ENCODE measurements at places on chromosomes 1 and 21. TPM values are rescaled to one million over a fixed set of nuclear protein-coding genes. Genes with fewer than 3 reads are reported as not detected.

GRCh38 chr1:193104502-193104906, 710 bp downstream of the GLRX2 start:
- DNase-seq: peak; percentile 89

Gene DNASE2B
- 3.2 TPM for total RNA-seq

Gene PSRC1
- 2.8 TPM for total RNA-seq

DNA sequence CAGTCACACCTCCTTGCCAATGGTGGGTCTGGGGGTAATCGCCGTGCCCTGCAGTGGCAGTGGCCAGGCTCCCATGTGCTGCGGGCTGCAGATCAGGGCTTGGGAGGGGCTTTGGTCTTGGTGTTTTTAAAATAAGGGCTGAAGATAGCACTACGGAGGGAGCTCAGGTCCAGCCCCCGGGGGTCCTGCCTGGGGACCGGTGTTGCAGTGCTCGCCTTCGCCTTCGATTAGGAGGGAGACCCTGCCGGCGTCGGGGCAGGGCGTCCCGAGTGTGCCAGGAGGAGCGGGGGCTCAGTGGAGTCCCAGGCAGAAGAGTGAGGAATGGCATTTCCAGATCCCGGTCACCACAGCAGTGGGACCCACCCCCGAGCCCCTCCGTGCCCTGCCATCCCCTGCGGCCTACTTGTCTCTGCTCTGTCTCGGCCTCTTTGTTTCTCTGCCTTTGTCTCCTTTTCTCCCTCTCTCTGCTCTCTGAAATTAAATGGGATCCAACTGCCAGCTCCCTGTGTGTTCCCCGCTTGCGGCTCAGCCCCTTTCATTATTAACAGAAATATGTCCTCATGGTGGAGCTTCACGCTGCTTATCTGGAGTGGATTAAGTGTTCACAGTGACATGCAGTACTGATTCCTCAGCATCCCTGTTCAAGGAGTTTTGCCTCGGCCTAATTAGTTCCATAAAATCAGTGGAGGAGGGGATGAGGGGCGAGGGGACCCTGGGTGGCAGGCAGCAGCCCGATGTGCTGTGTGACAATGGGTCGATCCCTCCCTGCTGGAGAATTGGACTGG, 44.4 kb downstream of the DMRTB1 start:
- no peak for DNase-seq

GRCh38 chr1:26079178-26079563, 11.7 kb upstream of the TRIM63 start:
- DNase-seq: no peak

- no peak for DNase-seq
Measured at GRCh38 chr1:59429656-59430055, 132.8 kb downstream of the FGGY start.

Gene RIMS3
- 2.7 TPM for total RNA-seq

DNA sequence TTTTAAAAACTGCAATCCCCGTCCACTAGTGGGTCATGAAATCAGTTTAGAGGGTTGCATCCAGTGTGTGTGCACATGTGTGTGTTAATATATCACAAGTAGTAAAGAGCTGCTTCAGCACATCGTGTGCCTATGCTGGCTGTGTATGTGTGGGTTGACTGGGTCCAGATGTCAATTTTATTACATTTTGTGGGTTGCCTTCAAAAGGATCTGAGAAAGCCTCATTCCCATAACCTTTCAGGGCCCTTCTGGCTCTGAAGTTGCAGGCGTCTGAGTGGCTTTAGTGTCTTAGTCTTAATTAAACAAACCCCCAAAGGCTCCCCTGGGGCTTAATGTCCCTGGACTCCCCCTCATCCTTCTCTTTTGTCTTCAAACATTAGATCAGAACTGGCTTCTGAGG, 19.8 kb downstream of the PLA2G2D start:
- DNase-seq: no peak

GRCh38 chr1:167663002-167663772, 33.2 kb downstream of the RCSD1 start:
- DNase-seq: no peak

DNA sequence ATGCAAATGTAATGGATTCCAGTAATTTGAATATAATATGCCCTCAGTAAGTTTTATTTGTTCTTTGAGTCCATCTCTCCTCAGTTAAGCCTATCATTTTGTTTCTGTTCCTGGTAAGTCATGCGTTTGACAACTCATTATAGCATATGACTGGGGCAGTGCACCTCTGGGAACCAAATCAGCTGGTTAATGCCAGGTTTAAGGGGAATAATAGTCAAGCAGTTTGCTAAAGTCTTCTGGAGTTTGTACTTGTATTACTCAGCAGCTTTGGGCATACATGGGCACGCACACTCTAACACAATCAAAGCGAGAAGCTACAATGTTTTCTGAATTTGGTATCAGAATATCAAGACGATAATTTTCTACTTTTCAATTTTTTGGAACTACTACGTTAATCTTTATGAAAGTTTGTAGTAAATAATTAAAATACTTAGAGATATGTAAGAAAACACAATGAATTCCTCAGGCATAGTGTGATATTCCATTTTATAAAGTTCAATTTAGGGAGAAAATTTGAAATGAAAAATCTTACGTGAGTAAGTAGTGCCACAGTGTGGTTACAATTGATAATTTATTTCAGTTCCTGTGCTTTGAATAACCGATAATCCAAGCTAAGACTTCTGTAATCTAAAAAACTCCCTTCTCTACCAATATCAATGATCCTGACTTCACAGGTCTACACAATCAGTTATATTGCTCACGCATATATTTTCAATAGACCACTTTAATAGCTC, 43.8 kb upstream of the KCTD3 start:
- DNase-seq: no peak

DNA sequence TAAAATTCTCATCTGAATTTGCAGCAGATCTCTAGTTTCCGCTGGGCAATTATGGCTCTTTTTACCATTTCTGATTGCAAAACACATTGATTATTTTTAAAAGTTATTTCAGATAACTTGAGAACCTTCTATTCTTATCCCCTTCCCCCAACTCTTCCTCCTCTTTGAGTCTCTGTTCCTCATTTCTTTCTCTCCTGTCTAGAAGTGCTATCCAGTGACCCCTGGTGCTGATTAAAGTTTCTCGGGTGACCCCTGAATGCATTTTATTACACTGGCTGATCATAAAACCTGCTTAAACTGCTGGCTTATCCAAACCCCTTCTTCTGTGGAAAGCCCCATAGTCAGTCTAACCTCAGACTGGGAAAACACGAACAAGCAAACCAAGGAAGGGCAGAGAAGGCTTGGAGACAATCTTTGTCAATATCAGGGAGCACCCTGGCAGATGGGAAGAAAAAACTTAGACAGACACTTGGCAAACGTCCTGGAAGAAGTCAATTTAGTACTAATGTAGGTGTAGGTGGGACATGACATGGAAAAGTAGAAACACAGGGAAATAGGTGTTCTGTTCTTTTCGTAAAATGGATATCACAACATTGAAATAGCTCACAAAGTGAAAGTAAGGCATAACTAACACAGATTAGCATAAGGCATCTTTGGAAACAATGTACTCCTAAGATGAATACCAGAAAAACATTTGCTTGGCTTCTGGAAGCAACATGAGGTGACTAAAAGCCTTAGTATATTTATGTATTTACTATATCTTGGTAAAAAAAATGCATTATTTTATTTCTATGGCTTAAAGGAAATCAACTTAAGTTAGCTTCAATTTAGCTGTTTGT, 61.4 kb downstream of the GORAB start:
- no peak for DNase-seq

Gene LY9
- 0.23 TPM for total RNA-seq

DNA sequence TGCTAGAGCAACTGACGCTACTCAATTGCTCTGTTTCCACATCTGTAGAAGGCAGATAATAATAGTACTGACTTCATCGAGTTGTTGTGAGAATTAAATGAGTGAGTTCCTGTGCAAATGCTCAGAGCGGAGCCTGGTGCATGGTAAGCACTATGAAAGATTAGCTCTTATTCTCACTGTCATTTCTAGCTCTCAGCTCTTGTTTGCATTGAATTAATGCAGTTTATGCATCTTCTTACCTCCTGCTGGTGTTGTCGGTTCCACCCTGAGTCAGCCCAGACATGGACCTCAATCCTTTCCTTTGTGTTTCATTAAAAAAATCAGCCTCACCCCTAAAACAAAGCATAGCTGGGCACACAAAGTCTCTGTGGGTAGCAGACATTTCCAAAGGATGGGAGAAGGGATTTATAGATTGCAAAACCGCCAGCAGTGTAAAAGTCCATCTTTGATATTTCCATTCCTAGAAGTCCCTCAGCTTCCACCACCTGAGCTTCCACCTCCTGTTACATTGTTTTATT, 254.4 kb upstream of the CSF3R start:
- DNase-seq: no peak
